ENCODE measurements at places on chromosomes 4 and X.

- peak; percentile 67 for DNase-seq
These were observed 14.4 kb upstream of the RAB40A start for GRCh38 chrX:103533511-103534216.

- DNase-seq: no peak
These were observed 374.8 kb upstream of the ANXA10 start for GRCh38 chr4:167717495-167717894.

GRCh38 chrX:81957900-81958545, 756.1 kb downstream of the SH3BGRL start:
- no peak for DNase-seq

DNA sequence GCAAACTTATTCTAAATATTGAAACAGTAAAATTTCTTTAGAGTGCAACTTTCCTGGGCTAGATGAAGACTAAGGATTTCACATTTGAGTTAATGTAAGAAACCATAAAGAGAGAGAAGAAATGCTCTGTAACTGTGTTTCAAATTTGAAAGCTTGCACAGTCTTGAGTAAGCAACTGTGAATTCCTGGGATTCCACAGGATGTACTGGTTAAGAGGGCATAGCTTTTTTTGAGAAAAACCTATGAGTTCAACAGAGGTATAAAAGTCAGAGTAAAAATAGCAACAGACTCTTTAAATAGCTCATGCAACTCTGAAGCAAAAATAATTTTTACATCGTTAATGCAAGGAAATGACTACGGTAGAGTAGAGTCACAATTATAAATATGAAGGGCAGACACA, 25.5 kb downstream of the ZNF330 start:
- DNase-seq: no peak

- DNase-seq: no peak
These were observed 4.2 kb downstream of the TSPAN5 start for GRCh38 chr4:98653890-98654867.
